ENCODE measurements at places on chromosomes 3 and 15.

DNA sequence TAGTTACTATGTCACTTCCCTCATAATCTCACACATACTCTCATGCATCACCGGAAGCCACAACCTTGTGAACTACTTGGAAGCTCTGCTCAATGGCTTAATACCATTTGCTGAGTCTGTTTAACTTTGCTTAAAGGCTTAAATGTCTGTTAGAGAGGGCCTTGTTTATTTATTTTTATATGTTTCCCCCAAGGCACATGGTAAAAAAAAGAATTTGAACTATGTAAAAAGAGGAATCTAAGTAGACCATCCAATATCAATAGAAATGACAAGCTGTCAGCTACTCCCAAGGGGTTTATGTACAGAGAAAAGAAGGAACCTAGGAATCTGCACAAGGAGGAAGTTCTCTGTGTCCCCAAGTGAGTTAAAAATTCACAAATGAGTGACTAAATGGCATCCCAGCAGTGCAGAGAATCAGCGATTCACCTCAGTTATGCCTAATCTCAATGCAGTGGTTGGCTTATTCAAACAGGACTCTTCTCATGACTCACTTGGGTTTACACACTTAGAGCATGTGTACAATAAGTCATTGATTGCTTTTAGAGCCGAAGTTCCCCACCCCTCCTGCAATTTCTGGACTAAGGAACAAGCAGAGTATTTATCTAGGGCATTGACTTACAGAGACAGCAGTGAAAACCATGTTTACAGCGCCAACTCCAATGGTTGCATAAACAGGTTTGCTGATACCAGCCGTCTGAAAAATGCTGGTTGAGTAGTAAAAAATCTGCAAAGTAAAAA lies 24.4 kb downstream of the SLC2A2 start:
- no peak for DNase-seq

GRCh38 chr3:126982126-126982470 lies 817 bp upstream of the PLXNA1 start:
- no peak for DNase-seq

DNA sequence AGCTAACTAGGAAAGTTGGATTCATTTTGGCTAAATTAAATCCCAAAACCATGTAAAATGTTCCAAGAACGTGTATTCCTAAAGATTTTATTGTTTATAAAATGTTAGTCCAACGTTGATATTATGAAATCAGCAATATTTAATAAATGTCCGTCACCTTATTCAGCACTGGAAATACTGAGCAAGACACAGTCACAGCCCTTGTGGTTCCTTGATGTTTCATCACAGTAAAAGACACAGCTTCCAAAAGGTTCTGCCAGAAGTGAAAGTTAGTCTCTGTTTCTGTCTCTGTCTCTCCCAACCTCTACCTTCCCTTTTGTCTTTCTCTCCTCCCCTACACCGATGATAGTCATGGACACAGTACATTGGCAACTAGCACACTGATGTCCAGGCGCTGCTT lies 82.2 kb upstream of the BOC start:
- no peak for DNase-seq

GRCh38 chr3:27467545-27467944 lies 16.6 kb downstream of the SLC4A7 start:
- DNase-seq = peak; percentile 34

GRCh38 chr15:68001811-68002210 lies 52.3 kb upstream of the PIAS1 start:
- DNase-seq = no peak

DNA sequence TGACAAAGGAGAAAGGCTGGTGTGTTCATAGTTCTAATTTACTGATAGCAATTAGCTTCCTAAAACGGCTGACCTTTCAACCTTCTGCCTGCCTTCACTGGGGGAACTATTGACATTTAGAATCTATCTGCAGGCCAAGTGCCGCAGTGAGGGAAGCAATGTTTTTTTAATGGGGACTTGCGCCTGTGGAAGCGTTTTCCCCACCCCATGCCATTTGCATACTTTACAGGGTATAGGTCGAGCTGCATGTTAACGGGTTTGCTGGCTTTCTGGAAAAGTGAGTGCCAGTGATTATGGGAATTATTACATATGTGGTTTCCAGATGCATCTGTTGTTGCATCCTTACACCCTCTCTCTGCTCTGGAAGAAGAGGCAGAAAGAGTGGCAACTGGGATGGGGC lies 180.1 kb downstream of the RAB11A start:
- DNase-seq = no peak

DNA sequence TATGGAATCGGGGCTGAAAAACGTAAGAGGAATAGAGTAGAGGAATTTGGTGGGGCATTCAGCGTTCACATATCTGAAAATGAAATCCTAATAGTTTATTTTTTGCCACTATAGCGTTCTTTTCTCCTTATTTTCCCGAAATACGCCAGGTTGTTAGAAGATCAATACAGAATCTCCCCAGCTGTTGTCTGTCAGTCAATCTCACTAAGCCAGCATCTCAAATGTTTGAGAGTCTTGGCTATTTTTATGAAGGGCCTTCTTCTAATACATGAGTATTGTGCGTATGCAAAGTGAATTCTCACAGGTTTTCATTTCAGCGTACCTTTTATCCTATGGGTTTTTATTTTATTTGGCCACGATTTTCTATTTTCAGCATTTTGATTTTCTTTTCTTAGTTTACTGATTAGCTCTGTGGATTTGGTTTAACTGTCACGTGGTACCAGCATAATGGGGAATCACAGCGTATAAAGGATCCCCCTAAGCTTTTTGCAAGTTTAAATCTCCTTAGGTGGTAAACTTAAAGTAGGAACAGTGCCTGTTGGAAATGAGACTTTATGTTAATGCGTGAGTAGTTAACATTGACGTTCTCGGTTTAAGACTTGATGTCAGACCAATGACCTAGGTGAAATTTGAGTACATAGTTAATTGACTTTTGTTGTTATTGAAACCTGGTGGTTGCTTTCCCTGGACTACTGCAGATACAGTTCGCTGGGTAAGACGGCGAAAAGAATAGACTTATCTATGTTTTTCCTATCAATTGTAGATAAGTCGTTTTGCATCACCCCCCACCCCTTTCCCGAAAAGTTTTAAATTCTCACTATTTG lies 1.3 kb downstream of the FXR1 start:
- no peak for DNase-seq

GRCh38 chr3:123682302-123682701 lies 97.4 kb upstream of the HACD2 start:
- DNase-seq = no peak

- DNase-seq = peak; percentile 93
Measured at GRCh38 chr15:60392986-60393790, 4.6 kb downstream of the ANXA2 start.

DNA sequence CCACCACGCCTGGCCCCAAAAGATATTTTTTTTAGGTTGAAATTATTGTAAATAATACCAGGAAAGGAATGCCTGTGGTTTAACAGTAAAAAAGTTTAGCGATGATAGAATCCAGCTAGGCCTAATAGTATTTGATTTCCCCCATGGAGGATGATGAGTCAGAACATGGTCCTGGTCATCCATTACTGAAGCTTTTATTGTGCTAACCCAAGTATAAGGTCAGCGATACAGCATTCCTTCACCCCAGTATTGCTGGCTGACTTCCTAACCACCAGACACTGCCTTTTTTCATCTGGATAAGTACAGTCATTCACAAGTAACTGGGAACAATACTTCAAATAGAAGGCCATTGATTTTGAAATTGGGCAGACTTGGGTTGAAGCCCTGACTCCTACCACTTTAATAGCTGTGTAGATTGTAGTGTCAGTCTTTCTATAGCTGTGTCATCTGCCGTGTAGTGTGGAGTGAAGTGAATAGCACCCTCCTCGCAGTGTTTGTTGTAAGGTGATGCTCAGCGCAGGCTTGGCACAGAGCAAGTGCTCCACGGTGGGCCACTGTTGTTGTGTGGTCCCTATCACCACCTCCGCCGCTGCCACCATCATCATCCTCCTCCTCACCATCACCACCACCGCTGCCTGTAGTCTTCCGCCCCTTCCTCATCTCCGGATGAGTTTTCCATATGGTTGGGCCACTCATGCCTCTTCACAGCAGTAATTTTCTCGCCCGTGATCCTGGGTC lies 436.0 kb upstream of the TPM1 start:
- peak; percentile 99 for DNase-seq

DNA sequence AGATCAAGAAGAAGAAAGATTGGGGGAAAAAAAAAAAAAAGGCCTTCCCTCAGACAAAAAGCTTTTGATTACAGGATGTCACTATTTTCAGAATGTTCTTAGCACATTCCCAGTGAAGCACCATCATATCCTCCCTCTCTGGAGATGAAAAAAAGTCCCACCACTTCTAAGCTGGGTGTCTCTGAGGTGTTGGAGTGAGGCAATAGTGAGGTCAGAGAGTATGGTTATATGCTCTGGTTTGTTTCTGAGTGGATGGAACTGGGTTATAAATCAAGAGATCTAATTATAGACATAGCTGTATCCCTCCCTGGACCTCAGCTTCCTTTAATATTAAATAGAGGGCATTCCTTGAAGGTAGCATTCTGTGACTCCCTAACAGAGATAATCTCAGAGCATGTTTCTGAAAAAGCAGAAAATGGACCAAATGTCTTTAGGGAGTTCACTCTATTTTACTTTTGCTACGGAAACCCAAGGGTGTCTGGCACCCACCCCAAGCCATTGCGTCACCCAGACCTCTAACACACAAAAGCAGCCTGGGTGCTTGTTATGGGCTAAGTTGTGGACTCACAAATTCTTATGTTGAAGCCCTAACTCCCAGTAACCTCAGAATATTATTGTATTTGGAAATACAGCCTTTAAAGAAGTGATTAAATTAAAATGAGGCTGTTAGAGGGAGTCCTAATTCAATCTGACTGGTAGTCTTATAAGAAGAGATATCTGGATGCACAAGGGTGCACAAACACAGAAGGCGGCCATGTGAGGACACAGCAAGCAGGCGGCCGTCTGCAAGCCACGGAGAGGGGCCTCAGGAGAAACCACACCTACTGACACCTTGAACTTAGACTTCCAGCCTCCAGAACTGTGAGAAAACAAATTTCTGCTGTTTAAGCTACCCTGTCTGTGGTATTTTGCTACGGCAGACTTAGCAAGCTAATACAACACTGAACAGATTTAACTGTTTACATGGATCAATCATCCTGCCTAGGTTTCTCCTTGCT lies 81.5 kb downstream of the MB21D2 start:
- peak; percentile 73 for DNase-seq

DNA sequence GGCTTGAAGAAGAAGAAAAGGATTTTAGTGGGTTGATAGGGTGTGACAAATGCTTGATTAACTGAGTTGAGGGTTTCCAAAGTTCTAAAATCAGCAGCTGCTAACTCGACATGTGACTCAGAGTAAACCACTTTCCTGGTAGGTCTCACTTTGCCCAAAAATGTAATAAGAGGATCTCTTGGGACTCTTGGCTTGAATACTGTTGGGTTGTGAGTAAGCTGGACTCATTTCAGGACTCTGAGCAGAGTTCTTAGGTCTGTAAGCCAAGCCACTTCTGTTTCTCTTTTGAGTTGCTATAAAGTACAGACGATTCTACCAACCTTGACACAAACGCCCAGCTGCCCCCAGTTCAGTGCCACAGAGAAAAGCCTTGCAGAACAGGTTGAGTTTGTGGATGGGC lies 241.1 kb downstream of the ZNF621 start:
- no peak for DNase-seq

GRCh38 chr3:113623324-113623723 lies 73.1 kb downstream of the USF3 start:
- no peak for DNase-seq

DNA sequence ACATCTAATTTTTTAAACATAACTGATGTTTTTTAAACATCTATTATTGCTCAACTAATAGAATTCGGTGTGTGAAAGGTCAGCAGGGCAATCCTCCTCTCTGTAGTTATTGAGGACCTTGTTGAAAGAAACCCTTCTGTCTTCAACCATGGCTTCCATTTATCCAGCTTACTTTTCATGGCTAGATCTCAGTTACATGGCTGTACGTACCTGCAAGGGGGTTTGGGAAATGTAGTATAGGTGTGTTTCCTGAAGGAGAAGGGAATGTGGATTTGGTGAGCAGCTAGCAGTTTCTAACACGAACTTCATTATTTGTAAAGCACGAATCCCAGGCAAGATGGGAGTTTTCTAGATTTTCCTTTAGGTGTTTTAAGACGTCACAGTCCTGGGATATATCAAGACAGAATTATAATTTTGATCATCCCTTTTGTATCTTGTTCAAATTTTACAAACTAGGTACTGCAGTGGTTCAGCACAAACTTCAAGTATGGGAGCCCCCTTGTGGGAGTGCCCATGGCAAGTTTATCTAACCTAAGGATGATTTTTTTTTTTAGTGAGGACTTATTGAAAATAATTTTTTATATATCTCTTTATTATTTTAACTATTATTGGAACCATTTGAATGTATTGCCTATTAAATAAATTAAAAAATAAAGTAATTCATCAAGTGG lies 41.6 kb downstream of the FBXL2 start:
- no peak for DNase-seq

- no peak for DNase-seq
Measured at GRCh38 chr3:100830931-100831330, 121.6 kb downstream of the TFG start.

GRCh38 chr15:94196531-94196930 lies 34.8 kb upstream of the MCTP2 start:
- DNase-seq = no peak

DNA sequence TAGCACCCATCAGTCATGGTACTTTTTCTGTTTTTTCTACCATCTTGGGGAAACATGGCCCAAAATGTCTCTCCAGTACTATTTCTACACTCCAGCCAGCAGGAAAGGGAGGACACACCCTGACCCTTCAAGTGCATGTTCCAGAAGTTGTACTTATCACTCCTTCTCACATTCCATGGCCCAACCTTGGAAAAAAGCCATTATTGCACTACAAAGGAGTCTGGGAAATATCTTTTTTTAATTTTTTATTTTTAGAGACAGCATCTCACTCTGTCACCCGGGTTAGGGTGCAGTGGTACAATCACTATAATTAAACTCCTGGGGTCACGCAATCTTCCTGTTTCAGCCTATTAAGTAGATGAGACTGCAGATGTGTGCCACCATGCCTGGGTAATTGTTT lies 100.0 kb upstream of the PPP2R3A start:
- DNase-seq = peak; percentile 27

GRCh38 chr15:28904541-28905315 lies 19.0 kb downstream of the APBA2 start:
- DNase-seq = no peak

GRCh38 chr3:16897254-16897926 lies 12.6 kb downstream of the PLCL2 start:
- DNase-seq = peak; percentile 24

- no peak for DNase-seq
Measured at GRCh38 chr3:5791558-5791957, 604.1 kb downstream of the EDEM1 start.

- no peak for DNase-seq
Measured at GRCh38 chr3:20137647-20138046, 48.4 kb downstream of the SGO1 start.
